NCI-H1105 treated with DMSO at 0.1 percent for 48 hours (cell line): ENCODE measurements at places on chromosomes 7 and 10.
A peak's percentile ranks its signal among the peaks of the same experiment; 100 is the strongest.

DNA sequence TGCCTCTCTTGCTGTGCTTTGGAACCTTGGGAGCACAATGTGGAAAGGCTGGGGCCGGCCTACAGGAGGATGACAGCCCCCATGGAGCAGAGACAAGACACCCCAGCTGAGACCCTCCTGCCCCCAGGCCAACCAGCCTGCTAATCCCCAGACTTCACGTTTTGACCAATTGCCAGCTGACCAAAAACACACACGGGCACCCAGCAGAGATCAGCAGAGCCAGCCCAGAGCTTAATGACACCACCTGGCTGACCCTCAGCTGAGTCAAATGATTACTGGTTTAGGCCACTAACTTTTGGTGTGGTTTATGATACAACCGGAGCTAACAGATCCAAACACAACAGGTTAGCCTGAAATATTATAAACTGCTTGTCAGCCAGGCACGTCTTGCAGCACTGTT lies 111.2 kb upstream of the KIF5B start:
- DNase-seq: no peak

- no peak for DNase-seq
Measured at GRCh38 chr7:117014673-117015133, 61.4 kb downstream of the ST7 start.

DNA sequence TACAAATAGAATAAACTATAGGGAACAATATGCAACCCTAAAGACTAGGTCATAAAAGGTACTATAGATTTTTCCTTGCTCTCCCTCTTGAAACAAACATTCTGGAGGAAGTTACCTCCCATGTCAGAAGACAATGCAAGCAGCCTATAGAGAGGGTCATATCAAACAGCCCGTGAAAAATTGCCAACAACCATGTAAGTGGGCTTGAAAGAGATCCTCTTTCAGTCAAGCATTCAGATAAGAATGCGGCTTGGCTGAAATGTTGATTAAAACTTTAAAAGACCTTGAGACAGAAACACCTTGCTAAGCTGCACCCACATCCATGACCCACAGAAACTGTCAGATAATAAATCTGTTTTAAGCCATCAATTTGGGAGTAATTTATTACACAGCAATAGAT lies 526.6 kb upstream of the GHITM start:
- DNase-seq: no peak

DNA sequence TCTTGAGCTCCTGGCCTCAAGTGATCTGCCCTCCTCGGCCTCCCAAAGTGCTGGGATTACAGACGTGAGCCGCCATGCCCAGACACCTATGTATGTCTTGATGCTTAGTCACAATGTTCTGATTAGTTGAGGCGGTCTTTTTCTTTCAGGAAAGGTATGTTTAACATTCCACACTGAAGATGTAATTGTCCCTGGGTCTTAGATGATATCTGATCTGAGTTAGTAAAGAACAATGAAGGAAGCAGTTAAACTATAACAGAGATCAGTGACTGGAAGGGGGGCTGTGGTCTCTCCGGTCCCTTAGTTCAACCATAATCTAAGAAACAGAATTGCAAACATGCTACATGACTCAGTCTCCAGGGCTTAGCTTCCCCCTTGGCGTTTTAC lies 31.5 kb upstream of the SH2D4B start:
- DNase-seq: no peak

- DNase-seq: peak; percentile 1
Measured at GRCh38 chr7:139618482-139619366, 95.2 kb downstream of the CLEC2L start.

DNA sequence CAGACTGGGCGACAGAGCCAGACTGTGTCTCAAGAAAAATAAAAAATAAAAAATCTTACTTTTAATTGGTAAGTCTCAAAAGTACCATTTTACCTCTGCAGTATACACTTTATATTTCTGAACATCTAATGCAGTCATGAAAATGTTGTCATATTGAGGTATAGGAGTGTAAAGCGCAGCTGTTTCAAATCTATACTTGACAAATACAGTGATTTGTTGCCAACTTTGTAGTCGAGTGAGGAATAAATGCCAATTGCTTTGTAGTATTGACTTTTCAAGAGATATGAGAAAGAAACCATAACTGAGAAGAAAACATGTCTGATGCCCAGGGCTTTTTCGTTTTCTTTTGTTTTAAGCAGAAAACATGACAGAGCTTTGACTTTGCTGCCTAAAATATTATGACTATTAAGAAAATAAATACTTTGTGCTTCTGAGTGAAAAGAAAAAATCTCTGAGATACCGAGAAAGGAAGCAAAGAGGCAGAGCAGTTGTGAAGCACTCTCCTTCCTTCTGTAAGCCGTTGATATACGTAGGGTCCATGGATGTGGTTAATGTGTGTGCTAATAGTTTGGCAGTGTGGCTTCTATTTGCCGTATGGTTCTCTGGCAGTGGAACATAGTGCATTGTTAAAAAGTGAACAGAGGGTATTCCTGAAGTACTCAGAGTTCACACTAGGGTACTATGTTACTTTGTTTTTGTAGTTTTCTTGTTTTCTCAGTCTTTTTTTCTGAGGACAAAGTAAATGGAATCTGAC lies 38.2 kb downstream of the AVL9 start:
- no peak for DNase-seq

- no peak for DNase-seq
Measured at GRCh38 chr7:103114576-103115008, 34.3 kb downstream of the NAPEPLD start.

DNA sequence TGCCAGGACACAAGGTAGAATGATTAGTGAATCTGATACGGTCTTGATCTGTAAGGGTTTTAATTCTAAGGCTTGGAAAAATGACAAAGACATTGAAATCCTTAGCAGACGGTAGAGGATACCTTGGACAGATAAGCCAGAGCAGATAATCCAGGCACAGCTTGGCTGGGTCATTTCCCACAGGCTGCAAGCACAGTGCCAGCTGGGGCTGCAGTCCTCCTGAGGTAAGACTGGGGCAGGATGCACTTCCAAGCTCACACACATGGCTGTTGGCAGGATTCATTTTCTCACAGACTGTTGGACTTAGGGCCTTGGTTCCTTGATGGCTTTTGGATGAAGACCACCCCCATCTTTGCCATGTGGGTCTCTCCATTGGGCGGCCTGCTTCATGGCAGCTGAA lies 63.2 kb upstream of the BMPER start:
- DNase-seq: no peak

- no peak for DNase-seq
Measured at GRCh38 chr7:81081616-81082015, 162.8 kb upstream of the SEMA3C start.

DNA sequence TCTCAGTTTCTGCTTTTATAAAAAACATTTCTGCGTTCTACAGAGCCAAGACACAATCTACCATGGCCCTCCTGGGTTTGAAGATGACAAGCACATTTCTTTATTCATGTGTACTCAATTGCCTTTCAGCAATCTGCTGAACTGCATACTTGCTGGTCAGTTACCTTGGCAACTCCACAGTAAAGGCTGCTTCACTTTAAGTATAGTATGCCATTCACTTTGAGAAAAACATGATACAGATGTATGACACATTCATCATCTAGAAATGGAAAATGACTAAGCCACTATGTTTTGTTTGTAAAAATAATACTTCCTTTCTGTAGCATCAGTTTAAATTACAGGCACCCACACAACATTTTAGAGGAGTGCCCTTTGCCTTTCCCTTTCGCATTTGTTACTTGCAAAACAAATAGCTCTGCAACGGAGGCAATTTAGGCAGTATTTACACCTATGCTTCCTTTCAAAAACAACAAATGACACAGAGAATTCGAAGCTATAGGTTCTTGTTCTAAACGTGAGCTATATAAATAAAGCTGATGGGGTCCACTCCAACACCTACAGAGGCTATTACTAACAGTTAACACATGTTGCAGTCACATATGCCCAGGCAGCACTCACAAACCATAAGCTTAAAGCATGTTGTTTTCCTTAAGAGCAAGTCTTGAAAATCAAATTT lies 23.5 kb downstream of the SGCE start:
- DNase-seq: no peak

DNA sequence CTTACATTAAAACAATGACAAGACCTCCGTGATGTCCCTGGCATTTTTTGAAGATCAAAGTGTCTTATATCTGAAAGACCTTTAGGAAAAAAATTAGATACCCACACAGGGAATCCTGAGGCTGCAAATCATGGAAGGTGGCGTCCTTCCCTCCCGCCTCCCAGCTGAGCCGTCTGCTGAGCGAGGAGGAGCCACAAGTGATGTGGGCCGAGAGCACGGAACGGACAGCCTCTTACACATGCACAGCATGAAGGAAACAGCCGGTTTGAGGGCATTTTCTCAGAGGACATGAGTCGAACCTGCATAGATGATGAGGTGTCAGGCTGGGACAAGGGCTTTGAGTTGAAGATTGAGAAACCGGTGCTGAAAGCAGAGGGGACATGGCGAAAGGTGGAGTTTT lies 163.3 kb downstream of the ADARB2 start:
- no peak for DNase-seq

DNA sequence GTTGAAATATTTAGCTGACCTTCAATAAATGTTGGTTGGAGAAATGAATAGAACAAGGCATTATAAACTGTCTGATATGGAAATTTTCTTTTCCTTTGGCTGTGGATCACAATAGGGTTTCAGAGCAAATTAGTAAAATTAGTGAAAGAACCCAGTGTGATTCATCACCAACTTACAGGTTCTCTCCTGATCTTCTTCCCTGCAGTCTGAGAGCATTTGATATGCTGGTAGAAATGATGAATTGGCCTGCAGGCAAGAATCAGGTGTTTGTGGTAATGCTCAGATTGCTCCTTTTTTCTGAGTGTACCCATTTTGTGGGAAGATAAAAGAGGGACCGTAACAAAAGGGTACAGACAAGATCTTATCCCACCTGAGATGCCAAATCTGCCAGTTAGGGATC lies 51.9 kb downstream of the BTAF1 start:
- DNase-seq: no peak

DNA sequence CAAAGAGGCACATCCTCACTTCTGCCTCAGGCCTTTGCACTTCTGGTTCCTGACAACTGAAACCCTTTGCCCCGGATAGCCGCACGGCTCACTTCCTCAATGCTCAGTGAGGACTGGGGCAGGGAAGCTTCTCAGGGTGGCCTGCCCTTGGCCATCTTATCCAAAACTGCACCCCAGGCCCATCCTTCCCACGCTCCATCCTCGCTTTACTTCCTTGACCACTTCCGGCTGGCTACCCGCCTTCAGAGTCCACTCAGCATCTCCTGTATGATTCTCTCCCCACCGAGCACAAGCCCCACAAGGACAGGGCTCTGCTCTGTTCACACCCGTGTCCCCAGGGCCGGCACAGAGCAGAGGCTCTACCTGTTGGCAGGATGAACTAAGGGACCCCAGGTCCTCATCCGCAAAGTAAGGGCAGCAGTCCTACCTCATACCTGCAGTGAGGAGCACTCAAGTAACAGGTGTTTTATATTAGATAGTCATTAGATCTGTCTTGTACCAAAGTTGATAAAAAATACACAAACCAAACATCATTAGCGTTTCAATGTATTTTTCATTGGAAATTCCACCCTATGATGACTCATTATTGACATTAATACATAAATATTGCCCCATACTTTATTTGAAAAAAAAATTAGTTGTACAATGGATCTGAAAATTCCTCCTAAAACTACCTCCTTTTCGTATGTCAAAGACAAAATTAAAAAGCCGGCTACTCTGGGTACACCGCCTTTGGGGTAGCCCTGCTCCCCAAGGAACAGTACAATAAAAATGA lies 35.0 kb downstream of the GNA12 start:
- no peak for DNase-seq

GRCh38 chr10:114550756-114551635 lies 107.1 kb downstream of the ABLIM1 start:
- peak; percentile 95 for DNase-seq

DNA sequence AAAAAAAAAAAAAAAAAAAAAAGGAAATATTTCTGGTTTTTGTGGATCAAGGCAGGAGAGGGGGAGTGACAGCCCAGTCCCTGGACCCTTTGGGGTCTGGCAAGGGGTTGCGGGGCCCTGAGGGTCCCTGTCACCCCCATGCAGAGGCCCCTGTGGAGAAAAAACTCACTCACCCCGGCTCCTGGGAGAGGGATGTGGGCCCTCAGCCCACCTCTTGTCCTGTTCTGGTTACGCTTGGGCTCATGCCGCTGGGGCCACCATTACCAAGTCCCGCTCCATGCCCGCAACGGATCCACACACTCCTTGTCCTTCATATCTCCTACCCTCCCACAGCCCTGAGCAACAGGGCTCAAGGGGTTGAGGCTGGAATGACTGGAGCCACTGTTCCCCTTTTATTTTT lies 1.0 kb upstream of the TMEM184A start:
- DNase-seq: no peak

DNA sequence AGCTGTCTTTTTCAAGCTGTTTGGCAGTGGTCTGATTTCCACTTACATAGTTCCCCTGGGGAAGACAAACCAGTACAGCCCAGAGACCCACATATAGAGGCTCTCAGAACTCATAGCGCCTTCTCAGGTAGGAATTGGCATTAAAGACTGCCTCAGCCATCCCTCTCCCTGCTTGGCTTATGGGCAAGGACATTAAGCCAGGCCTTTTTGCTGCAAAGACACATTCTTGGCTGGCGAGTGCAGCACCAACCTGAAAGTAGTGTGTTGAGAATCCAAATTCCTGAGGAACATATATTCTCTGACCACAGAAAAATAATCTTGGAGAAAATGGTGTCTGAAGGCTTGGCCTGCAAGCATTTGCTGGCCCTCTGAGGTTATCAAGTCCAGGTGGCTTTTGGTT lies 39.2 kb upstream of the HPS1 start:
- no peak for DNase-seq

- DNase-seq: no peak
Measured at GRCh38 chr10:50490241-50490640, 133.5 kb downstream of the SGMS1 start.

DNA sequence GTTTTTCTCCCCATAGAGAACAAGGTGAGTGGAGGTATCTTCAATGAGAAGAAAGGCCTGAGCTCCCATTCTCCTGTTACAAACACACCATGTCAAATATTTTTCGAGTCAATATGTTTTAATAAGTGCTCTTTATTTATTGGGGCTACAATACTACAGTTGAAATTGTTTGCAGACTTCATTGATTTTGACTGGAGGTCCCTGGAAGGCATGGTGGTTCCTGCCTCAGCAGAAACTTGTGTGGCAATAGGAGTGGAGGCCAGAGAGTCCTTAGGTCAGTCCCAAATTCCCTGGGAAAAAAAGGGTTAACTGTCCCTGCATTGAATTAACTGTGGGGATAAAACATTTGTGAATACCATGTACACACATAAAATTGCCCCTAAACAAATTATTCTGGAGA lies 22.7 kb downstream of the KLF6 start:
- no peak for DNase-seq

GRCh38 chr10:58179238-58179637 lies 88.5 kb downstream of the IPMK start:
- no peak for DNase-seq

DNA sequence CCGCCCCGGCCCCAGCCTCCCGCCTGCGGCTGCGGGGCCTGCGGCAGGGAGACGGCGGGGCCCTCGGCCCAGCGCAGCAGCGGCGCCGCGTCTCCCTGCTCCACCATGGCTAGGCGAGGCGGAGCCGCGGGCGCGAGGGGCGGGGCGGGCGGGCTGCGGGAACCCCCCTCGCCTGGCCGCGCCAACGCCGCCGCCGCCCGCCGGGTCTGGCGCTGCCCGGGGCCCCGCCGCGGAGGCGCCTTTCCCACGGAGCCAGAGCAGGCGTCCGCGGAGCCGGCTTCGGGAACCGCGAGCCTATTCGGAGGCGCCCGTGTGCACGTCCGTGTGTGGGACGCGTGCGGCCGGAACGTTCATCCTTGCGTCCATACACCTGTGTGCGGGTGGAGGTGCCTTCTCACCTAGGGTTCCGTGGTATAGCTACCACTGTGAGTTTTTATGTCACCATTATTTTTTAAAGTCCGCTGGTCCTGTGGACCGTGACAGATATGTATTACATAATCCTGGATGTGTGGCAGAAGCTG lies at the start of gene DENND11:
Gene DENND11, minus strand, starts transcription at position 120 of the 521 bp plus-strand sequence. Its CDS starts 13 bp downstream, at position 107.
- peak; percentile 61 for DNase-seq
